ENCODE measurements at places on chromosomes 1 and 21.

DNA sequence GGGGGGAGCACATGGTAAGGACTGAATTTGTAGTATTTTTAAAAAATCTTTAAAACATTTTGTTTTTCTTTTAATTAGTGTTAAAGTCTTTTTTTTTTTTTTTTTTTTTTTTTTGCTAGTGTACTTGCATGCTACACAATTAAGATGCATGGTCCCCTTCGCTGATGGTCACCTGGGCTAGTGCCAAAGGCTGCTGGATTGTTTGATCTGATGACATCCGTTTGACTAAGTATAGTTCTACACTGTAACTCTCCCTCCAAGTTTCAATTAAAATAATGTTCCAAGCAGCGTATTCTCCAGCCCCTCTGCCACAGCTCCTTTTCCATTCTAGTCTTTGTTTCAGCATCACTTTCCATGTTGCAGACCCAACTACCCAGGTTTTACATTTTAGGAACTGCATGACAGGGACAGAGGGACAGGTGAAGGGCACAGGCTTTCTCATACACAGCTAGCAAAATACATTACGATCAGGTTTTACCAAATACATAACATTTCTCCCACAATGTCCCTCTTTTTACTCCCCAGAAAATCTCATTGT lies 852 bp upstream of the RAVER2 start:
- DNase-seq, result no peak

- no peak for DNase-seq
Measured at GRCh38 chr1:13832100-13832499, 132.1 kb downstream of the PRDM2 start.

DNA sequence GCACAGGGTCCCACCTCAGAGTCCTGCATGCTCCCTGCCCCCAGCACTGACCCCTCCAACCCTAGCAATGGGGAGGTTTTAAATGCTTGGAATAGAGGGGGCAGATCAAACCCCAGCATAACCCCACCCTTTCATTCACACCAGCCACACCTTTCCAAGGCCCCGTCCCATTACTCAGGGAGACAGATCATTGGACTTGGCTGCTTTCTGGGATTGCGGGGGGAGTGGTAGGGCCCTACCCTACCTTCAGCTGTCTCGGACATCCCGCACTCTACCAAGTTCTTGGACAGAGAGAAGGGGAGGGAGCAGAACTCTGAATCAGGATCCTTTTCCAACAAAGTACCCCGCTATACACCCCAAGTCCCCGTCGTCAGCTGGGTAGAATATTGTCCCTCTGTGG lies 983 bp downstream of the PADI2 start:
- no peak for DNase-seq

DNA sequence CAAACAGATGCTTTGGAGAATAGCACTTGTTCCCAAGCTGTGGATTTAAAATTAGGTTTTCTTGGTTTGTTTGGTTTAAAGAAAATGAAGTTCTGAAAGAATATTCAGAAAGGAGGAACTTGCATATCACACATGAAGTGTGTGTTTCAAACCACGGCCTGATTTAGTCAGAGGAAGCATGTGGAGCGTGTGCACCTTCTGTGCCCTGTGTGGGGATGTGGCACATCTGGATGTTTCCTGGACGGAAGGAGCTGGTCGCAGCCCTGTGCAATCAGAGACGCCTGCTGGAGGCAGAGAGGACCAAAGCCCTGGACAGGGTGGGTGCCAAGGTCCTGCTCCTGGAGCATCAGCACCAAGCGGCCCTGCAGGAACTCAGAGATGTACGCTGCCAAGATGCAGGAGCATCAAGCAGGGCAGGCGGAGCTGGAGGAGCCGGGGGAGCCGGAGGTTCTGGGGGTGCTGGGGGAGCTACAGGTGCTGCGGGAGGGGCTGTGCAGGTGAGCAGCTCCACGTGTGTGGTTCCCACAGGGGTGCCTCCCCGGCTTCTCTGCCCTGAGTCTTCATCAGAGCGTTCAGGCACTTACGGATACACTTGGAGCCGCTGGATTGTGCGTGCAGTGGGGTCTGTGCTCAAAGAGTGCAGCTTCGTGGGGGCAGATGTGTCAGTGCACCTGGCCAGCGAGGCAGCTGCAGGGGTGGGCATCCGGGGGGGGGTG lies 45.7 kb downstream of the PCNT start:
- no peak for DNase-seq

DNA sequence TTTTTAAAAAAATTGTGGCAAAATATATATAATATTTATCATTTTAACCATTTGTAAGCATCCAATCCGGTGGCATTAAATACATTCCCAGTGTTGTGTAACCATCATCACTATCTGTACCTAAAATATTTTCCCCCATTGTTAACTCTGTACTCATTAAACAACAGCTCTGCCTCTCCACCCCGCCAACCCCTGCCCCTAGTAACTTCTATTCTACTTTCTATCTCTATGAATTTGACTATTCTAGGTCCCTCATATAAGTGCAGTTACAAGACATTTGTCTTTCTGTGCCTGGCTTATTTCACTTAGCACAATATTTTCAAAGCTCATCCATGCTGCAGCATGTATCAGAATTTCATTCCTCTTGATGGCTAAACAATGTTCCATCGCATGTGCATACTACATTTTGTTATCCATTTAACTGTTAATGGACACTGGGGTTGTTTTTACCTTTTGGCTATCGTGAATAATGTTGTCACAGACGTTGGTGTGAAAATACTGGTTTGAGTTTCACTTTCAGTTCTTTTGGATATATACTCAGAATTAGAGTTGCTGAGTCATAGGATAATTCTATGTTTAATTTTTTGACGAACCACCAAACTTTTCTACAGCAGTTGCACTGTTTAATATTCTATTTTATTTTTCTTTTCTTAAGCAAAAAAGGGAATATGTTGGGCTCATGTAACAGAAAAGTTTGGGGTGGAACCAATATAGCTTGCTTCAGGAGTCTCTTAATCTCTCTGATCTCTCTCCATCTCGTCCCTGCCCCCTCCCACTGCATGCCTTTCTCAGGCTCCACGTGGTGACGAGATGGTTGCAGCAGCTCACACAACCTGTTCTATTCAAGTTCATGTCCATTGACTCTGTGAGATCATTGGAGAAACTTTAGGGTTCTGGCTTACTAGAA lies 25.2 kb upstream of the RCAN1 start:
- no peak for DNase-seq

Data from T follicular helper cell (primary cell).